ENCODE measurements at places on chromosomes 4 and X.

- no peak for DNase-seq
These were observed 197.1 kb downstream of the RASL11B start for GRCh38 chr4:53059256-53059655.

- DNase-seq = peak; percentile 88
These were observed at the start of gene AFF1 for GRCh38 chr4:86934771-86935565. TSS of gene AFF1 (plus strand) at chr4:86935011. CDS start at chr4:86948534, 13,523 bp downstream.

DNA sequence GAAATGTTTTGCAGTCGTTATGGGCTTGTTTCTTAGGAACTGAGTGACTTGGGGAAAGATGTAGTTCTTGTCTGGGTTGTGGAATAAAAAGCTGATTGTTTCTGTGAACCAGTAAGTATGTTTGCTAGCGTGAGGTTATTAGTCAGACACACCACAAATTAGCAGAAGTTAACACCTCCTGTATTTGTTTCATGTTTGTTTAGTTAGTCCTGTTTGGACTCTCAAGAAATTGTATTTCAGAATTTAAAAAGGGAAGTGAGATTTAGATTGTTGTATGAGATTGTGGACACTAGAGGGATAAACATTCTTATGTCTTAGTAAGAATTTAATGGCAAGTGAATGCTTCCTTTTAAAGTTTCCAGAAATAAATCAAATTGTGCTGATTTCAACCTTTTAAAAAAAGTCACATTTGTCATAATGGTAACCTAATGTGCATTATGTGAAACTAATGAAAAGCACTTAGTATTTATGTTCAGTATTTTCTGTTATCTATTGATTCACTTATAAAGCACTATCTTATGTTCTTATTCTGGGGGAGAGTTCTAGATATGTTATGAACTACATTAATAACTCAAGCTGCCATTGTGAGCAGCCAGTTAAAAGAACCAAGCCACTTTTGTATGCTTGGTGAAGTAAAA is 25.6 kb downstream of the ATP10D start:
- no peak for DNase-seq

- no peak for DNase-seq
These were observed 434.3 kb upstream of the FAT1 start for GRCh38 chr4:187158003-187158402.

GRCh38 chr4:153781717-153782416 is 7.0 kb downstream of the SFRP2 start:
- no peak for DNase-seq

- DNase-seq = no peak
These were observed 31.1 kb downstream of the IL13RA1 start for GRCh38 chrX:118758511-118758910.

- DNase-seq = no peak
These were observed 283.9 kb upstream of the AGA start for GRCh38 chr4:177726111-177726510.

DNA sequence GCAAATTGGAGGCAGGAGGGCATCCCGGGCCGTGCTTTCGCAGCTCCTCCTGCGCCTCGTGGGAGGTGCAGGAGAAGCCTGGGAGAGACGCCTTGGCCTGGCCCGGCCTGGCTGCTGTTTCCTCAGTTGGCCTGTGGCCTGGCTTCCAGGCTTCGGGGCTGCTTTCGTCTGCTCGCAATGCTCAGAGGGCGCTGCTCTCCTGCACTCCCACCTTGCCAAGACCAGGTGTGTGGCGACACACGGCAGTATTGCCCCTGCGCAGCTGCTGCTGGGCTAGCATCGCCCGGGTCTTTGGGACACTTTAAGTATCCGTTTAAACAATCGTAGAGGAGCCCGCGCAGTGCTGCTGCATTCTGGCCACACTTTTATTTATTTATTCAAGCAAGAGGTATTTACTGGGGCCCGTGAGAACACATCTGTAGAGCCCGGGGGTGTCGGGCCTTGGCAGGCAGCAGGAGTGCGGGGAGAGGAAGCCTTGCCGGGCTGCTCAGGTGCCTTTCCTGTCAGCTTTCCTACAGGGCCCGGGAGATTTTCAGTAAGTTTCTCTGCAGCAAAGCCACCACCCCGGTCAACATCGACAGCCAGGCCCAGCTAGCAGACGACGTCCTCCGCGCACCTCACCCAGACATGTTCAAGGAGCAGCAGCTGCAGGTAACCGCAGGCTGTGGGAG is 26.2 kb upstream of the HGFAC start:
- DNase-seq = no peak

GRCh38 chr4:92953462-92953861 is 649.7 kb downstream of the GRID2 start:
- no peak for DNase-seq

- no peak for DNase-seq
These were observed 4.9 kb upstream of the CPLX1 start for GRCh38 chr4:830601-831482.

- no peak for DNase-seq
These were observed 141.0 kb downstream of the PDHA2 start for GRCh38 chr4:95980877-95981360.

GRCh38 chr4:162282684-162283083 is 118.9 kb upstream of the FSTL5 start:
- no peak for DNase-seq

- DNase-seq = no peak
These were observed 32.6 kb downstream of the DCK start for GRCh38 chr4:71026086-71026485.

DNA sequence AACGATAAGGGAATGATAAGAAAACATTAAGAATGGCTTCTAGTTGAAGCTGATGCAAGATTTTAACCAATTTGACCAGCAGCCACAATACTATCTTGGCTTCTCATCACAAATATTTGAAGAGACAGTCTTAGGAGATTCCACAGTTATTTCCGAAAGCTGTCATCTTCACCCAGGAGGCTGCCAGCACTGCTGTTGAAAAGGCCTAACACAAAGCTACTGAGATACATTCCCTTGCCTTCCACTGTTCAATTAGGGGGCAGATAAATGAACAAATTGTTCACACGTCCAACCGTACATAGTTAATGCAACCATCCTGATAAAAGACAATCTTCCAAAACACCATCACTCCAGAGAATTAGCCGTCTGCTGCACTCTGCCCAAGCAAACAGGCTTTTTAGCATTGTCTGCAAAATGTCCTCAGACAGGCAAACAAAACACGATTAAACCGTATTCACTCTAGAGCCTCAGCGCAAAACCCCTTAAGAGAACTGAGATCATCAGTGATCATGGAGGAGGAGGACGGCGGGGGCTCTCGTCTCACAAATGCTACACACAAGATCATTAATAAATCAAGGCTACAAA is 189.8 kb upstream of the PSAPL1 start:
- DNase-seq = no peak

DNA sequence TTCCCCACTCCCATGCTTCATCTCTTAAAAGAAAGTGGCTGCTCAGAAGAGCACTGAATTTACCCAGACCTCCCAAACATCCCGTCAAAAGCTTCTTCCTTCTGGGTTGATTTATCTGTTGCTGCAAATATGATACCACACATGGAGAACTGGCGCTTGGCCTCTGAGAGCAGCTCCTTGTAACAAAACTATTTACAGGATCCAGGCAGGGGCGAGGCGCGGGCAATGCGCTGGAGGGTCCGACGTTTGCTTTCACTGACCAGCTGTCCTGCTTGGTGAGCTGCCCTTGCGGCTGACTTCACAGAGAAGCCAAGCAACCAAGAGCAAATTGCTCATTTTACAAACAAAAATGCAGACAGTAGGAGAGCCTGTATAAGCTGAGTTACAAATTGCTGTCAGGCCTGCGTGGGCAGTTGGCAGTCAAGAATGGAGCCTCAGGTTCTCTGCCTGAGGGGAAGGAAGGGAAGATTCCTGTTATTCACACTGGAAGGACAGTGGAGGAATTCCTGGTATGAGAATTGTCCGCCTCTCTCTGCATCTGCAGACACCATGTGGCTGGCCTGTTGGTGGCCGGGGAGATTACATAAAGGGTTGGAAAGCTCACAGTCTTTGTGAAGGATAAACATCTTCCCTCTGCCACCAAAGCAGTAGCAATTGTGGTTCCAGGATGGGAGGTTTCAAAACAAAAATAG is 192.2 kb upstream of the LEF1 start:
- DNase-seq = no peak

GRCh38 chrX:134374910-134375309 is 85.1 kb upstream of the HPRT1 start:
- DNase-seq = no peak

- no peak for DNase-seq
These were observed 161.8 kb upstream of the CENPE start for GRCh38 chr4:103359900-103360299.

- no peak for DNase-seq
These were observed 598.4 kb upstream of the GNPDA2 start for GRCh38 chr4:45324455-45325417.

DNA sequence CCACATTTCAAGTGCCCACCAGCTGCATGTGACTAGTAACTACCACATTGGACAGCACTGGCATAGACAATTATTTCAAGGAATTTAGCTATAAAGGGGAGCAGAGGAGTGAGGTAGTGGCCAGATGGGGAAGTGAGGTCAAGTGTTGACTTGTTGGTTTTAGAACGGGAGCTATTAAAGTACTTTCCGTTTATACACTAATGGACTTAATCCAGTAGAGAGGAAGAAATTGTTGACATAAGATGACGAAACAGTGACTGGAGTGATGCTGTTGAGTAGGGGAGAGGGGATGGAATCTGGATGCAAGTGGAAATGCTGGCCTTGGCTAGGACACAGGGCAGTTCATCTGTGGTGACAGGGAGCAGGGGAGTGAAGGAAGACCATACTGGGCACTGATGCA is 154.4 kb downstream of the AMMECR1 start:
- no peak for DNase-seq

DNA sequence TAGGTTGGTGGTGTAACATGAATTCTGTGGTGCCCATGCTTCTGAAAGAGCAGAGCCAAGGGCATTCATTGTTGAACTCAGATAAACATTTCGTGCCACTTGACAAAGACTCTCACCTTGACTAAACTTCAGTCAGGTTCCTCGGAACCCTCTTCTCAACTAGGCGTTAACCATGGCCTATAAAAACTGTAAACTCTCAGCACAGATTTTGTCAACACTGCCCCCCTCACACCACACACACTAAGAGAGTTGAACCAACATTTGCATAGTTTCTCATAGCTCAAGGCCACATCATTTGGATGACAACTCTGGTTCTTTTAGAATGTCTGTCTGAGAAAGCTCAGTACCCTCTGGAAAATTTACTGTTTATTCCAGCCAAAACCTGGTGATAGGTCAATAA is 28.1 kb downstream of the CASP6 start:
- no peak for DNase-seq

GRCh38 chr4:51853027-51853682 is 10.2 kb downstream of the DCUN1D4 start:
- DNase-seq = no peak

DNA sequence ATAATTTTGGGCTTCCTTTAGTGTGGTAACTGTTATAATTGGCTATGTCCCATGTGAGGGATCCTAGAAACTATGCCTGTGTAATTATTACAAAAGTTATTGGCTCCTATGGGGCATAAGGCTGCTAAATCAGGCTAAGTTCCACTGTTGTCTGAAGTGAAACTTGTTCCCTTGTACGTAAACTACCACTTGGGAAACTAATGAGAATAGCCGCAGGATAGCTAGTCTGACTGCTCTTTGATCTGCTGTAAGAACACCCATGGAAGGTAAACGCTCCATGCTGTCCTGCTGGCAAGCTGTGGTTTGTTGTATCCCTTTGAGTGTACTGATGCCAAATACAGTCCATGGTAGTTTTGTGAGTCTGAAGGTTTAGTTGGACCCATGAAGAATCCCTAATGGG is 9.3 kb upstream of the MAOA start:
- DNase-seq = no peak

- DNase-seq = no peak
These were observed 35.4 kb downstream of the FUNDC1 start for GRCh38 chrX:44507292-44507691.

- DNase-seq = no peak
These were observed 5.7 kb upstream of the PLCXD1 start for GRCh38 chrX:275476-275966.

GRCh38 chr4:139316733-139317132 is 14.5 kb upstream of the NDUFC1 start:
- DNase-seq = no peak

- DNase-seq = no peak
These were observed 58.2 kb downstream of the ANXA10 start for GRCh38 chr4:168150420-168151050.

GRCh38 chr4:52989865-52990264 is 127.7 kb downstream of the RASL11B start:
- DNase-seq = no peak

- DNase-seq = no peak
These were observed 385.2 kb upstream of the FAT1 start for GRCh38 chr4:187108845-187109244.

DNA sequence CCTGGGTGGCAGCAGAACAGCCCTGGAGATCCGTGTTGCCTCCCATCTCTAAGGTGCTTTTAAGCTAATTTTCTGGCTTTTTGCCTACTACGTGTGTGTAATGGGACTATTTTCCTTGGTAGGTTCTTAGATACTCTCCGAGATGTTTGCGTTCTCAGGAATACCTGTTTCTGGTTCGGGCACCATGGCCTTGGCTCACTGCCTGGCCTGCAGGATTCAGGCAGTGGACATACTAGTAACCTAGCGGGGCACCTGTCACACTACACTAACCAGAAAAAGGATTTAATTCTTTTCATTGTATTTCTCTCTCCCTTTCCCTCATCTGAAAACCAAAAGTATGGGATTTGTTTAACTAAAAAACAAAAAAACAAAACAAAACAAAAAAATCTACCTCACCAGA is 29.2 kb downstream of the FHIP1A start:
- no peak for DNase-seq

DNA sequence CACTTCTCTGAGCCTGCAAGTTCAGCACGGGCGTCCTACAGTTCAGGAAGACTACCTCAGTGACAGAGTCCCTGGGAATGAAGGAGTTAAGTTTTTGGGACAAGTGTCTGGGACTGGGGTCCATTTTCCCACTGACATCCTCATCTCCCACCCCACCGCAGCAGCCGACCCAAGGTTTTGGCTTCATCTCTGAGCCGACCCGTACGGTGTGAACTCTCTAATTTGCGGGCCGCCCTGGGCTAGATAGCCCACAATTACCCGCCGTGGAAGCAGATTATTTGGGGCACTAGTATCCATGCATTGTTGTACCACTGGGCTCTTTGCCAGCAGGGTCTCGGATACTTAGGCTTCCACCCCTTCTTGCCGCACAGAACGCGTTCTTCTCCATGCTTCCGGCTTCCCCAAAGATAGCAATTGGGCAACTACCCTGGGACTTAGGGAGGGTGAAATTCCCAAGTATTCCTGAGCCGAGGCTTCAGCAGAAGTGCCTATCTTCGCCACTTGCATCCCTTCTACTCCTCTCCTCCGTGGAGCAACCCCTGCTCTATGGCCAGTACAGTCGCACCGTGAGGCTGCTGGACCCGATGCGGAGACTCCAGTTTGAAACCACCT is 2.4 kb downstream of the IL1RAPL2 start:
- no peak for DNase-seq

DNA sequence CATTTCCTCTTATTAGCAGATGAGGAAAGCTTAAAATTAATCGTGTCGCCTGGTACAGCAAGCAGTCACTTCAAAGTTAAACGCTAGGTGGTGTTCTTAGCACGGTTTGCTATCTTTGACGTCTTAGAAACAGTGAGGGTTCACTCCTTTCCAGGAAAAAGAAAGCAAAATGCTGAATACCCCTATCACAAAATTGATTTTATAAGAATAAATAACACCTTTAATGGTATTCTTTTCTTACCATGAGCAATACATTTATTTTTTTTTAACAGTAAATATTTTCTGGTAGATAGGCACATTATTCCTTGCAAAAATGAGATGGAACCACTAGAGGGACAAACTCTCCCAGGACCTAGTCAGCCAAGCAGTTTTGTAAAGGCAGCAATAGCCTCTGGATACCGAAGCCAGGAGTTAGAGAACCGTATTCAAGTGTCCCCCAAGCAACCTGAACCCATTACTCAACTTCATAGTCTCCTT is 153.9 kb downstream of the KDR start:
- DNase-seq = no peak

- no peak for DNase-seq
These were observed 85.3 kb downstream of the DCAF8L2 start for GRCh38 chrX:27675493-27675892.
